ENCODE measurements at places on chromosomes 7 and 10.

DNA sequence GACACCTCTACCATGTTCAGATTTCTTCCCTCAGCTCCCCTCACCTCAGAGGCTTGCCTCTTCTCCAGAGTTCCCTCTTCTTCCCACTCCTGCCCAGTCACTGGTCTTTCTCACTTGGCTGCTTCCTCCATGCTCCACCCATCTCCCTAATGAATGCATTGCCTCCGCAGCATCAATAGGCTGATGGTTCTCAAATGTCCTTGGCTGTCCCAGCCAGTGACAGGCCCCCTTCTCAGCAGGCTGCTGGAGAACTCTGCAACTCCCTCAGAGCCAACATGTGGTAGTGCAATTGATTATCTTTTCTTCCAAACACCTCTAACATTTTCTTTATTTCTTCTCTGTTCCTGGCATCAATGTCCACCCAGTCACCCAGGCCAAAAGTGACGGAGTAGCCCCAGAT is 218.2 kb downstream of the RELN start:
- DNase-seq: no peak

DNA sequence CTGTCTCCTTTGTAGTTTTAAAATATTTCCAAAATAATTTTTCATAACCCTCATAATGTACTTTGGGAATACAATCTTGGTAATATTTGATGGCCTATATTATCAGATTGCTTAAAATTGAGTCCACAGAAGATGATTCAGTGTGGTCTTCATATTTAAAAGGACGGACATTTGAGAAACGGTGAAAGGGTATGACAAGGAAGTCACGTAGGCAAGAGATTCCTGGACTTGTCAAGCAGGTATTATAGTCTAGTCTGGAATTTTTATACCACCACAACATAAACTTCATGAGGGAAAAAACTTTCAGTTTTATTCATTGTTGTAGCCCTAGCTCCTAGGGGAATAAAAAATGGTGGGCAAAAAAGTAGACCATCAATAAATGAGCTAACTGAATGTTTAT is 82.3 kb downstream of the KMT2E start:
- no peak for DNase-seq

- no peak for DNase-seq
Measured at GRCh38 chr7:44724276-44724675, 24.4 kb upstream of the ZMIZ2 start.

DNA sequence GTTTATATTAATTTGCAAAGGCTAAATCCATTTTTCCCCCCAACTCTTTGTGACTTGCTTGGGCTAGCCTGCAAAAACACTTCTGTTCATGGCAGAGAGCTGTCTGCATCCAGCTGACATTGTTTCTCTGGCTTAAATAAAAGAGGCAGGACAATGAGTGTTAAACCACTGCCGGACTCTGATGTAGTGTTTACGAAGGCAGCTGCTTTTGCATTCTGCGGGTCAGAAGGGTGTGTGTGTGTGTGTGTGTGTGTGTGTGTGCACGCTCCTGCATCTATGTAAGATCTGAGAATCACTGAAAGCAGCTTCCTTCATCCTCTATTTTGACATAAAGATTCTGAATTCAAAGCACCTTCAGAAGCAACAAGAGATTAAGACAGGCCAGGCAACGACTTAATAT is 28.3 kb downstream of the NRP1 start:
- DNase-seq: no peak

DNA sequence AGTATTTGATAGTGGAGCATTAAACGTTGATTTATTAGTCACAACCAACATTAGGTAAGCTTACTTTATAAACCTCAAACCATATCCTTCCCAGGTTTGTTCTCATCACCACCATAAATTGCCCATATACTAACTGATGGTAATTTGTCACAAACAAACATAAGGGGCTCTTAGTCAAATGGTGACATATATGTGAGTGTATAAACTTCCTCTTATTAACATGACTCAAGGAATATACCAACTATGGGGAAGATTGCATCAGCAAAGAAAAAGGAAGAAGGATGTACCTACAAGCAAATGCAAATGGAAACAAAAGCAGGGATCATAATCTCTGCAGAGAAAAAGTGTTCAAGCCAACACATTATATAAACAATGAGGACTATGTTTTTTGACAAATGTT is 418.2 kb upstream of the AKR1E2 start:
- no peak for DNase-seq

Measured in activated CD8-positive, alpha-beta memory T cell treated with anti-CD3 and anti-CD28 coated beads, Interleukin-2, amount 50 U/mL, for 4 hours (primary cell).